ENCODE measurements at places on chromosomes 13 and 19.

- ATAC-seq: no peak
These were observed 1.6 kb downstream of the WDR88 start for GRCh38 chr19:33133438-33134031.

DNA sequence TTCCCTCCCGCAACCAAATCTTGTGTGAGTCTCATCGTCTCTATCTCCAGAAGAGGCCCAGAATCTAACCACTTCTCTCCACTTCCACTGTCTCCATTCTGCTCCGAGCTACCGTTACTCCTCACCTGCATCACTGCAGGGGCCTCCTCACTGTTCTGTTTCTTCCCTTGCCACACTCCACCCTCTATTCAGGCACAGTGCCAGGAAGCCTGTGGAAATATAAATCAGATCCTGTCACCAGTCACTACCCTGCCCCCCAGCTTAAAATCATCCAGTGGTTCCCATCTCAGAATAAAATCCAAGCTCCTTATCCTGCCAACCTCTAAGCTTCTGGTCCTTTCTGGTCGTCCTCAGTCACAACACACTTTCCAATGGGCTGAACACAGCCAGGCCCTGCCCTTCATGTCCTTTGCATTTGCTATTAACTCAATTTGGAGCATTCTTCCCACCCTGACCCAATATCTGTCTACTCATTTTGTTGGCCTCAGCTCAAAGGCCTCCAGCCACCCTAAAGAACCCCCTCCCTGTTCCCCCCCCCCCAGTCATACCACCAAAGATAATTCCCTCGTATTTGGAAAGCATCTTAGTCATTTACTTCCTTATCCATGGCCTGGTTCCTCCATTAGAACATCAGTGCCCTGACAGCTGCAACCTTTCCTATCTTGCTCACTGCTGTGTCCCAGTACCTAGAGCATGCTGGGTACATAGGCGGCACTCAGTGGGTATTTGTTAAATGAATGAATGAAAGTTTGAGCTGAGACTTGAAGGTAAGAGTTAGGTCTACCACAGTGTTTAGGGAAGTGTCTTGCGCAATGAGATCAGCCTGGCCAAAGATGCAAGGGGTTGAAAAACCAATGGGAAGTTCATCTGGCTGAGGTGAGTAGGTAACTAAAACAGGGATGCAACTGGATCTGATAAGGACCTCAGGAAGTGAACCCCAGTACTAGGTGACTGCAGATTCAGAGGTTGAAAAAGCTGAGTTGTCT lies 24.4 kb downstream of the ZNF175 start:
- ATAC-seq: no peak

DNA sequence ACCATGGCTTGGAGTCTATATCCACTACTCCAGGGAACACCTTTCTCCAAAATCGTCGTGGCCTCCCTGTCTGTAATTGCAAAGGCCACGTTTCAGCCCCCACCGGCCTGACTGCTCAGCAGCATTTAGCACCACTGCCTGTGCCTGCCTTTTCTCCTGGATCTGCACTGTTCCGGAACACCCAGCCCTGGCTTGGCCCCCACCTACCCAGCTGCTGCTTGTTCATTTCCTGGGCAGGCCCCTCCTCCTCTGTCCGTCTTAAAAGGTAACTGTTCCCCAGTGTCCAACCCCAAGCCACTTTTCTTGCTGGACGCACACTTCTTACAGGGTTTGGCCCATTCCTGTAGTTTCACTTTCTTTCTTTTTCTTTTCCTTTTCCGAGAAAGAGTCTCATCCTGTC lies 8.5 kb upstream of the SYT5 start:
- ATAC-seq: no peak

DNA sequence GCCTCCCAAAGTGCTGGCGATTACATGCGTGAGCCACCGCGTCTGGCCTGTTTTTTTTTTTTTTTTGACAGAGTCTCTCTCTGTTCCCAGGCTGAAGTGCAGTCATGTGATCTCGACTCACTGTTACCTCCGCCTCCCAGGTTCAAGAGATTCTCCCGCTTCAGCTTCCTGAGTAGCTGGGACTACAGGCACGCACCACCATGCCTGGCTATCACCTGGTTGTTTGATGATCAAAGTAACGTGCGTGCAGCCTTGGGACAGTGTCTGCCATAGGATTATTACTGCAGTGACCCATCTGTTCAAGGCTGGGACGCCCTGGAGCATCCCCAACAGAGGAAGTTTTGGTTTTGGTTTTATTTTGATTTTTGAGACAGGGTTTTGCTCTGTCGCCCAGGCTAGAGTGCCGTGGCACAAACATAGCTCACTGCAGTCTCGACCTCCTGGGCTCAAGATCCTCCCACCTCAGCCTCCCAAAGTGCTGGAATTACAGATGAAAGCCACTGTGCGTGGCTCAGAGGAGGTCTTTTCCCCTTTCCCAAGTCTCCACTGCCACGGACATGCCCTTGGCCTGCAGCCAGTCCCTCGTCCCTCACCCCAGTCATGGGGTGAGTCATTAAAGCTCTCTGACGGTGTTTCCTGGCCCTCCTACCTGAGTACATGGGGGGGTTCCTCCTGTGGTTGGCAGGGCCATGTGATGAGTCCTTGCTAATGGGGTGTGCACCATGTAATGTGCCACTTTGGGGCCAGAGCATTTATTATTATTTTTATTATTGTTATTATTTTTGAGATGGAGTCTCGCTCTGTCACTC lies 65.6 kb downstream of the IER2 start:
- peak; percentile 84 for ATAC-seq

GRCh38 chr19:17748884-17749638 lies 2.2 kb upstream of the FCHO1 start:
- no peak for ATAC-seq

GRCh38 chr13:55440465-55441085 lies 1700.1 kb upstream of the PRR20A start:
- ATAC-seq: no peak

DNA sequence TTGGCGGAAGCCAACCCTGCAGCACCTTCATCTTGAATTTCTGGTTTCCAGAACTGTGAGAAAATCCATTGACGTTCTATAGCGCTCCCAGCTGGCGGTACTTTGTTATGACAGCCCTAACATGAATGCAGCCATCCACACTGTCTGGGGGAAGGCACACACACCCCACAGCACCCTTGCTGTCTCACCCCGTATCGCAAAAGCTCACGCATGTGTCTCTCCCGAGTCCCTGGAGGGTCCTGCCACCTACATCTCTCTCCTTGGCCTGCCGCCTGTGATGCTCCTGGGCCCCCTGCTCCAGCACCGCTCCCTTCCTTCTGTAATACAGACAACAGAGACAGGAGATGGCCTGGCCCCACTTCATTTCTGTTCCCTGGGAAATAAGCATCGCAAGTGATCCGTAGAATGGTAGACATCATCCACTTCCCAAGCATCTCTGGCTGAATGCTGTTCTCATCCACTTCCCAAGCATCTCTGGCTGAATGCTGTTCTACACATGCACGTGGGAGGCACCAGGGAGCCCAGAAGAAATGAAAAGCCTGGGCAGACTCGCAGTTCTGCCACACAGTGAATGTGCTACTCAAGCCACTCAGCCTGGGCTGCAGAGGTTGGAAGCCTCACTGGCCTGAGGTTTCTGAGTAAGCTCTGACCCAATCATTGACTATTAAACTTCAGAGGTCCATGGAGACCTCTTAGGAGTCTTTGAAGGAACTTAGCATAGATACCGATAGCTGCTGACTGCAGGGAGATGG lies 29.6 kb downstream of the EPN1 start:
- ATAC-seq: no peak

DNA sequence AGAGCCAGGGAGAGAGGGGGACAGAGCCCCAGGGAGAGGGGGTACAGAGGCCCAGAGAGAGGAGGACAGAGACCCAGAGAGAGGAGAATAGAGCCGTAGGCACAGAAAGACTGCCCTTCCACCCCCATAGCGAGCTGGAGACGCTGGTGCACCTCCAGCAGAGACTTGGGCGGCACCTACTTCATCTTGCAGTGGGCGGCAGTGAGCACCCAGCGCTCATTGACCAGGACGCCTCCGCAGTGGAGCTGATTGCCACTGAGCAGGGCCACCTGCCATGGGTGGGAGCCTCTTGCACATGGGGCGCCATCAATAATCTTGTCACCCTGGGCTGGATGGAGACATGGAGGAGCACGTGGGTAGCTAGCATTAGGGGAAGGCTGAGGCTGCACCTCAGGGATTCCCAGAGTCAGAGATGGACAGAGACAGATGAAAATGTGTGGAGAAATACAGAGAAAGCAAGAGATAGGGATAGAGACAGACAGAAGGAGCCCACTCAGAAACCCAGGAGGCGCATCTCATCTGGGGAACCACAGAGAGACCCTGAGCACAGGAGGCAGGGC lies 2.0 kb downstream of the KLK7 start:
- no peak for ATAC-seq

GRCh38 chr19:17027535-17027975 lies 945 bp upstream of the CPAMD8 start:
- no peak for ATAC-seq

GRCh38 chr19:32131005-32131404 lies 214.4 kb upstream of the ZNF507 start:
- ATAC-seq: no peak

DNA sequence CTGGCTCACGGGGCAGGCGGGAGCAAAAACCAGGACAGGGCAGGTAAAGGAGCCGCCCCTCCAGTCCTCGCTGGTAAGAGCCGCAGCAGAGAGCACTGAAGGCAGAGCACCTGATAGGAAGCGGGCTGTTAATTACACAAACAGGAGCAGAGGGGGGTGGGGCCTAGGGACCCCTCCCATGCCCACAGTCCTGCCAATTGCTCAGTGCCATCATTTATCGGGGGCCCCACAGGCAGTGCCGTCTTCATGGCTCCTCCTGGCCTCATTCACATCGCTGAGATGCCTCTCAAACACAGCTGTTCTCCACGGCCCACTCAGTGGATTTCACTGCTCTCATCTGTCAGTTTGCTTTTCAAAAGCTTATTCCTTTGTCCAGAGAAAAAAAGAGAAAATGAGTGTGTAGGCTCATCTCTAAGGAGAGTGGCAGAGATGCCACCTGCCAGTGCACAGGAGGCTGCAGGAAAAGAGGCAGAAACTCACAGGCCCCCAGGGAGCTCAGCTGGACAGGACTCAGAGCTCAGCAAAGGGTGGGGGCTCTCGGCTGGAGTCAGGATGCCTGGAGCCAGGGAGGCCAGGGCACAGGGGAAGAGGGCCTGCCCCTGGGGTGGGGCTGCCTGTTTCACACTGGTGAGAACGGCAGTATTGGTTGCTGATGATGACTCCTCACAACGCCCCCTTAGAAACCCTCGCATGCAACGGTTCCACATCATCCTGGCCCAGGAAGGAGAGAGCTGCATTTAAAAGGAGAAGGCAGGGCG lies 174.6 kb downstream of the COL4A1 start:
- no peak for ATAC-seq

- ATAC-seq: no peak
These were observed 57.8 kb upstream of the ITM2B start for GRCh38 chr13:48175185-48175584.

- no peak for ATAC-seq
These were observed 4.0 kb downstream of the BRD4 start for GRCh38 chr19:15328312-15328711.

DNA sequence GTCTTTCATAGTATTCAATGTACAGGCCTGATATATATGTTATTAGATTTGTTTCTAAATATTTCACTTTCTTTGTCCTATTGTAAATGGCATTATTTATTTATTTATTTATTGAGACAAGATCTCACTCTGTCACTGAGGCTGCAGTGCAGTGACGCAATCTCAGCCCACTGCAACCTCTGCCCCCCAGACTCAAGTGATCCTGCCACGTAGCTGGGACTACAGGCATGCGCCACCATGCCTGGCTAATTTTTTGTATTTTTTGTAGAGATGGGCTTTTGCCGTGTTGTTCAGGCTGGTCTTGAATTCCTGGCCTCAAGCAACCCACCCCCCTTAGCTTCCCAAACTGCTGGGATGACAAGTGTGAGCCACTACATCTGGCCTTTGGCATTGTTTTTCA lies 5.4 kb upstream of the GAS6 start:
- no peak for ATAC-seq

- ATAC-seq: no peak
These were observed 54.7 kb downstream of the NFIC start for GRCh38 chr19:3420909-3421619.

DNA sequence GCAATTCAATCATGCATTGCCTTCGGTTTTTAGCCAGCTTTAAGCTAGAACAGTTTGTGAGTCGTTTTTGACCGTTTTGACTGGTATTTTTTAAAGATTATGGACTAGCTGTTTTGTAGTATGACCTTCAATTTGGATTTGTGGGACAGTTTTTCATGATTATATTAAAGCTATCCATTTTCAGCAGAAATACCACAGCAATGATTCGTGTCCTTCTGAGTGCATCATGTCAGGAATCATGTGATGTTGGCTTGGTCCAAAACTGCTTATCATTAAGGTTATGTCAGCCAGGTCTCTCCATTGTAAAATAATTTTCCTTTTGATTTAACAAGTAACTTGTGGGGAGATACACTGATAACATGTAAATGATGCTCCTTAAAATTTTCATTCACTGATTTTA lies 229.0 kb downstream of the POSTN start:
- no peak for ATAC-seq

- no peak for ATAC-seq
These were observed 25.0 kb upstream of the URAD start for GRCh38 chr13:28013482-28013881.

DNA sequence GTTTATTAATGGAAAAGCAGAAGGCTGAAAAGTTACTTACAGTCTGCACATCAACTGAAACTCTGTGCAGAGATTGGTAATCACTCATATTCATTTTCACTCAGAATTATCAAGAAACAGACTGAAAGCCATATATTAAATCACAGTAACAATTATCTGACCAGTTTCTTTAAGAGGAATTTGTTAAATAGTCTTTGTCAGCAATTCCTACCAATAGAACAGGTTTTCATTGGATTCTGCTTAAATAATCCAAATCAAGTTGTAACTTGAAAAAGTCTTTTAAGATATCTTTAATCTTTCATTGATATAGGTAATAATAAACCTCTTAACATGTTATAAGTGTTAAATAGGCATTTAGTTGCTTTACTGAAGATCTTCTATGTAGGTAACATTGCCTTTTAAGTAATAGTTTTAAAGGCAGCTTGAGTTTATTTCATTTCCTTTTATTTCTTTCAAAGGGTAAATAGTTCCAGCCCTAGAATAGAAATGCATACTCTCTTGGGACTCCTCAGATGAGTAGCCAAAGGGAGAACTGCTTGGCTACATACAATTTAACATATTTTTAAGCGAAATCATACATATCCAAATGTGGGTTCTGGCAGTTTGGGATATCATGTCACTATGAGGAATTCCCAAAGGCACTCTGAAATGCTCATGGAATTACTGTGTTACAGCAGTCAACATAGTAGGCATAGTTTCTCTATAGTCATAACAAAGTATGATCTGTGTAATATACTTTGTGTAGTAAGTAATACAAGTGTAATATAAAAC lies 326.0 kb upstream of the SPRY2 start:
- no peak for ATAC-seq

GRCh38 chr19:18700501-18701249 lies 17.2 kb downstream of the CRTC1 start:
- peak; percentile 88 for ATAC-seq

Measured in activated T-helper 17 cell treated with anti-CD3 and anti-CD28 coated beads, Interleukin-2, amount 50 U/mL, for 72 hours (primary cell).